ENCODE measurements at places on chromosomes 2 and 18. TPM values are rescaled to one million over a fixed set of nuclear protein-coding genes. Genes with fewer than 3 reads are reported as not detected.

The DAPL1 gene
- total RNA-seq: not detected

DNA sequence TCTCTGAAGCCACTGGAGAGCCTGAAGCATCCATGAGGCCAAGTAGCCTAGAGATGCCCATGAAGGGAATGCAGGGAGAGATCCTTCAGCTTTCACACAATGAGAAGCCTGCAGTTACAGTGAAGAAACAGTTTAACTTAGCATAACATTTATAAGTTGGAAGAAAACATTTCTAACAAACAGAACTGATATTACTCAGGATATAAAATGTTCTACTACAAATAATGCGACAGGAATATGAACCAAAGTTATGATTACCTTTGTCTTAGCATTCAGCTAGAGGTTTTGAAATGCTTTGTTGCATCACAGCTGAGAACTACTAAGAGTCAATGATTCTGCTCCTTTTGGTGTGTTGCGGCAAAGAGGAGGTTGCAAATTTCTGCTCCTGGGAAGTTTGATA, 6.9 kb upstream of the KYNU start:
- H3K27ac ChIP-seq: no peak overlapping the region
- peaks cover 12% of the 10 kb centered on the region for H3K27me3 ChIP-seq
- H3K4me3 ChIP-seq: no peak overlapping the region
- no peaks in the 10 kb centered on the region for H3K36me3 ChIP-seq

DNA sequence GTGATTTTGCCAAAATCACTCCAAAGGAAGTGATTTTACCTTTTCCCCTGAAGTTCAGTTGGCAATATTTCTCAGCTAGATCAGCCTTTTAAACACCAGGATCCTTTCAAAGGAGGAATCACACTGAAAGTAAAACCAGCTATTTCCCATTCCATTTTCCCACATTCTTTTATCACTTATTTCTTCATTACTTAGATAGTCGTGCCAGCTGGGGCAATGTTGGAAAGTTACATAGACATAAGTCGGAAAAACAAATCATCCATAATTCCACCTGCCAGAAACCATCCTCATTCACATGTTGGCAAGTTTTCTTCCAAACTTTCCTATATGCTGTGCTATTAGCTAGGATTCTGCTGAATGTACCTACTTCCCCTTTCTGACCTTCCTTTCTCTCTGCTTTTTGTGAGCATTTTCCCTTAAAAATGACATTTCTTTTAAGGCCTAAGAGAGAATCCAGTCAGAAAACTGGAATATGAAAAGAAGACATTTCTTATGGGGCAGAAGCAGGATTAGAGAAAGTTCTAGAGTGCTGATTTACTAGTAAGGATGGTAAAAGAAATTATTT, 170.0 kb upstream of the STK17B start:
- H3K27ac ChIP-seq: no peak overlapping the region
- no peaks in the 10 kb centered on the region for H3K36me3 ChIP-seq
- no peaks in the 10 kb centered on the region for H3K4me1 ChIP-seq
- no peaks in the 10 kb centered on the region for H3K27me3 ChIP-seq

The HRH4 gene
- total RNA-seq: 2.2 TPM

GRCh38 chr2:144924827-144925226, 404.9 kb upstream of the ZEB2 start:
- H3K36me3 ChIP-seq: no peaks in the 10 kb centered on the region
- no peak overlapping the region for H3K4me3 ChIP-seq
- no peak for ATAC-seq
- H3K4me1 ChIP-seq: no peaks in the 10 kb centered on the region
- peaks cover 3% of the 10 kb centered on the region for H3K27me3 ChIP-seq

- ATAC-seq: peak; percentile 36
- peak overlapping the region; percentile 96 for H3K27ac ChIP-seq
- peak overlapping the region; percentile 89 for H3K4me3 ChIP-seq
- no peaks in the 10 kb centered on the region for H3K27me3 ChIP-seq
- peaks cover 13% of the 10 kb centered on the region for H3K36me3 ChIP-seq
Measured at GRCh38 chr2:37156071-37156856, 516 bp downstream of the EIF2AK2 start.

GRCh38 chr18:78423811-78424210, 555.8 kb upstream of the SALL3 start:
- no peaks in the 10 kb centered on the region for H3K4me1 ChIP-seq
- H3K27me3 ChIP-seq: peaks cover 5% of the 10 kb centered on the region
- no peak for ATAC-seq
- no peak overlapping the region for H3K27ac ChIP-seq
- no peak overlapping the region for H3K4me3 ChIP-seq
- no peaks in the 10 kb centered on the region for H3K36me3 ChIP-seq

The CD207 gene
- total RNA-seq: not detected

GRCh38 chr18:39635192-39635591, 2069.6 kb upstream of the CELF4 start:
- H3K36me3 ChIP-seq: no peaks in the 10 kb centered on the region
- H3K4me1 ChIP-seq: no peaks in the 10 kb centered on the region
- no peak for ATAC-seq
- no peak overlapping the region for H3K4me3 ChIP-seq
- H3K27ac ChIP-seq: no peak overlapping the region

DNA sequence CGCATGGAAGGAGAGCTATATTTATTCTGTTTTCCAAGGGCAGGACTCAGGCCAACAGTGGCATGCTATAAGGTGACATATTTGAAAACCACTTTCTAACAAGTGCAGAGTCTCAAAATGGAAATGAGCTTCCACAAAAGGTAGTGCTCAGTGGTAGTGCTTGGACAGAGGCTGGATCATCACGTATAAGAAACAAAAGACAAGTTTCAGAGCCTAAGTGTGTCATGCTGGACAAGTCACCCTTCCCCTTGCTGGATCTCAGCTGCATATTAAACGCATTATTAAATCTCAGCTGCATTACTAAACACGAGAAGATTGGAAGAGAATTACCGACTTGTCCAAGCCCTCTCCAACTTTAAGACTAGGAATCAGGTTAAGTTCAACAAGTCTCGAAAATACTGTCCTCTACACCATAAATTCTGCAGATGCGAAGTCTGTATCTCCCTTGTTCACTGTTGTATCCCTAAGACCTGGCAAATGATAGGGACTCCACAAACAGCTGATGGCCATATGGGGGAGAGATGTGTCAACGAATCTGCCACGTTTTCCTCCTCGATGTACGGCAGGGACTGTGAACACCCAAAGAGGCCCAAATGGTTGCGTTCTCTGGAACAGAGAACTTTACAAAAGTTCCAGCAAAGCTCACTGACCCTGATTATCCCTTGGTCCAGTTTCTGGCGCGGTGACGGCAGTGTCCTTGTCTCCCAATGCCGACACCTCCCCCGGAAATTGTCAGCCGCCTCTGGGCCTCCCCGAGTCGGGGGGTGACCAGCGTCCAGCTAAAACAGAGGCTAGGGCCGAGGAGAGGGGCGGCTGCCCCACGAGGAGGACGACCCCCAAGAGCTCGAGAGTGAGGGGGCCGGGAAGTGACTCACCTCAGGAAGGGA, 611 bp downstream of the NOL10 start:
- no peak overlapping the region for H3K27ac ChIP-seq
- ATAC-seq: peak; percentile 31
- no peak overlapping the region for H3K4me3 ChIP-seq
- H3K36me3 ChIP-seq: peaks cover 15% of the 10 kb centered on the region
- H3K27me3 ChIP-seq: no peaks in the 10 kb centered on the region
- peaks cover 4% of the 10 kb centered on the region for H3K4me1 ChIP-seq

GRCh38 chr2:227862227-227862740, 9.1 kb upstream of the DAW1 start:
- no peak overlapping the region for H3K27ac ChIP-seq
- no peak overlapping the region for H3K4me3 ChIP-seq
- H3K36me3 ChIP-seq: no peaks in the 10 kb centered on the region
- ATAC-seq: no peak
- H3K4me1 ChIP-seq: peaks cover 11% of the 10 kb centered on the region

GRCh38 chr2:172427256-172427989, at the start of gene ITGA6:
Gene ITGA6 (plus strand): TSS chr2:172427586.
- no peak within 1 kb of the TSS for H3K27ac ChIP-seq
- H3K27me3 ChIP-seq: no peaks in the 10 kb centered on the region
- peak within 1 kb of the TSS; percentile 76 for H3K4me3 ChIP-seq
- peaks cover 17% of the 10 kb centered on the region for H3K4me1 ChIP-seq
- H3K36me3 ChIP-seq: no peaks in the 10 kb centered on the region
- ATAC-seq: peak; percentile 80

DNA sequence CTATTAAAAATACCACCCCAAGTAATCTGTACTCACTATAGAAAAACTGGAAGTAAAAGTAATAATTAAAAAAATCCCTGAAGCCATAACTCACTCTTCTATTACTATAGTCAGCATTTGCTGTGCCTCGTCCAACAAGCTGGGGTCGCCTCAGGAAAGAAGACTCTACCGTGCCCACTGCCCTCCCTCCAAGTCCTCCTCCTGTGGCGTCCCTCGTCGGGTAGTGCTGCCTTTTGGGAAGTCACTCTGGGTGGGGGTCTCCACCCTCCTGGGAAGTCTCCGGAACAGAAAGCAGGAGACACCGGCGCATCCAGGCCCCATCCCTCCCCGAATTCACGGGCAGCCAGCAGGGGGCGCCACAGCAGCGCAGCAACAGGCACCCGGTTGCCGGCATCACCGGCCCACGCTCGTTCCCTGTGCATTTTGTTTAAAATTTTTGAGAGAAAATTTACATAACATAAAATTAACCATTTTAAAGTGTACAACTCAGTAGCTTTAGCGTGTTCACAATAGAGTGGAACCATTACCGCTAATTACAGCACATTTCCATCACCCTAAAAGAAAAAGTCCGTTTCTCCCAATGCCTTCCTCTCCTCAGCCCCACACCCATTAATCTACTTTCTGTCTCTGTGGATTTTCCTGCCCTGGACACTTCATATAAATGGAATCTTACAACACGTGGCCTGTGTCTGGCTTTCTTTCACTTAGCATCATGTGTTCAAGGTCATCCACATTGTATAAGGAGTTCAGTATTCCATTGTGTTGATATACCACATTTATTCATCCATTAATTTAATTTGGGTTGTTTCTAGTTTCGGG, 62.2 kb downstream of the ADNP2 start:
- H3K4me3 ChIP-seq: peak overlapping the region; percentile 0
- H3K4me1 ChIP-seq: peaks cover 6% of the 10 kb centered on the region
- peak; percentile 25 for ATAC-seq
- H3K27ac ChIP-seq: no peak overlapping the region

The HOXD10 gene
- not detected for total RNA-seq

- no peaks in the 10 kb centered on the region for H3K4me1 ChIP-seq
- no peaks in the 10 kb centered on the region for H3K36me3 ChIP-seq
- no peak overlapping the region for H3K4me3 ChIP-seq
- no peak for ATAC-seq
- no peaks in the 10 kb centered on the region for H3K27me3 ChIP-seq
- H3K27ac ChIP-seq: no peak overlapping the region
Measured at GRCh38 chr2:51559026-51559425, 527.1 kb upstream of the NRXN1 start.

- H3K27me3 ChIP-seq: peaks cover 4% of the 10 kb centered on the region
- no peaks in the 10 kb centered on the region for H3K36me3 ChIP-seq
- ATAC-seq: no peak
- no peak overlapping the region for H3K4me3 ChIP-seq
- H3K27ac ChIP-seq: no peak overlapping the region
Measured at GRCh38 chr2:33777786-33778185, 178.7 kb upstream of the FAM98A start.

- no peaks in the 10 kb centered on the region for H3K4me1 ChIP-seq
- no peaks in the 10 kb centered on the region for H3K27me3 ChIP-seq
Measured at GRCh38 chr2:241163601-241164118, 13.4 kb downstream of the PPP1R7 start.

- ATAC-seq: peak; percentile 35
- H3K27me3 ChIP-seq: no peaks in the 10 kb centered on the region
- H3K27ac ChIP-seq: peak overlapping the region; percentile 34
- H3K4me3 ChIP-seq: no peak overlapping the region
Measured at GRCh38 chr18:31835528-31836133, 75.0 kb upstream of the SLC25A52 start.

DNA sequence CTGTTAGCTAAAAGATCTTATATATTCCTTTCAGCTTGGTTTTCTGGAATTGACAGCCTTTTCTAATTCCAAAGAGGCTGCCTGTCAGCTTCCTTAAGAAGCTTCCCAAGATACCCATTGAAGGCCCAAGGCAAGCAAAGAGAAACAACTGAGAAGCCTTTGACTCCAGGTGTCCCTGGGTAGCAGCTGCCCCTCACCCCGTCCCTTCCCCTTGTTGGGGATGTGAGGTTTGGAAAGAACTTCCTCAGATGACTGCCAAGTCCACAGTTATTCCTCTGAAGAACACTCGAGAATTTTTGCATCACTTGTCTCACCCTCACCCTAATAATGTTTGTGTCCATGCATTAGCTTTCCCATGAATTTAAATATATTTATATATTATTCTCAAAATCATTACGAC, 13.3 kb downstream of the MAPRE3 start:
- peaks cover 3% of the 10 kb centered on the region for H3K4me1 ChIP-seq
- H3K4me3 ChIP-seq: no peak overlapping the region
- no peaks in the 10 kb centered on the region for H3K36me3 ChIP-seq
- ATAC-seq: no peak

The DSG3 gene
- total RNA-seq: not detected

The SKOR2 gene
- total RNA-seq: not detected

DNA sequence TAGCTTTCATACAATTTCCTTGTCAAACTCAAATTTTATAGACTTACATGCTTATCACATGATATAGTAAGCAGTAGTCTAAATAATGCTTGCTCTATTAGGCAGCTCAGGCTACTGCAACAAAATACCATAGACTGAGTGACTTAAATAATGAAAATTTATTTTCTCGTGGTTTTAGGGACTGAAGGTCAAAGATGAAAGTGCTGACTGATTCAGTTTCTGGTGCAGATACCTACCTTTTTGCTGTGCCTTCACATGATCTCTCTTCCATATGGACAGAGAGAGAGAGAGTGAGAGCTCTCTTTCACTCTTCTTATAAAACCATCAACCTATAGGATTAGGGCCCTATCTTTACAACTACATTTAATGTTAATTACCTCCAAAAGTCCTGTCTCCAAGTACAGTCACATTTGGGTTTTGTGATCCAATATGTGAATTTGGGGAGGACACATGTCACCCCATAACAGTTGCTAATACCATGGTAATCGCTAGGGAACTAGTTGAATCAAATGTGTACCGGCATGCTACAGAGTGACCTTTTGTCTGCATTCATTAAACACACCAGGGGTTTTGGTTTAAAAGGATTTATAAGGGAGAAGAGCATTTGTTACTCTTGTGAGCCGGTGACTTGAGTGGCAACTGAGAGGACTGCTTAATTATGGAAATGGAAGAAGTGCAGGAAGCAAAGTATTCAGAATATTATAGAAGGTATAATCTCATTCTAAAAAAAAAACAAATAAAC, 723.4 kb upstream of the LRRTM4 start:
- H3K27me3 ChIP-seq: no peaks in the 10 kb centered on the region
- H3K4me3 ChIP-seq: no peak overlapping the region
- no peaks in the 10 kb centered on the region for H3K4me1 ChIP-seq
- H3K27ac ChIP-seq: no peak overlapping the region
- ATAC-seq: no peak
- H3K36me3 ChIP-seq: no peaks in the 10 kb centered on the region

DNA sequence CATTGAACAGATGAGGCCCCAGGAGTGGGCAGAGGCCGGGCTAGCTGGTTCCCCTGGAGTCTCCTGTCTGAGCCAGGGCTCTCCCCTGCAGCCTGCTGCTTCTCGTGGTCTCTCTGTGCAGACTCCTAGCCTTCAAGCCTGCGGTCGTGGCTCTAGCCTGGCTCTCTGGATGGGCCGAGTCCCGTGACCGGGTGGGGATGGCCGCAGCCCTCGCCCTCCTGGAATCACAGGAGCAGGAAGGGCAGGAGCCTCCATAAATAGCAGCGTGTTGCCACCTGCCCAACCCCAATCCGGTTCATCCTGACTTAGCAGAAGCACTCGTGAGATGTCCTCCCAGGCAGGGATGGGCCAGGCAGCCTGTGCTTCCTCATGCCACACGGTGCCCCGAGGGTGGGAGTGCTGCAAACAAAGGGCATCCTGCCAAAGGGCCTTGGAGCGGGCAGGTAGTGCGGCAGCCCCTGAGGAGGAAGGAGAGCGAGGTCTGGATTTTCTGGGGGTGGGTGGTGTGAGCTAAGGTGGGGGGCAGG, 43.9 kb downstream of the FOSL2 start:
- no peaks in the 10 kb centered on the region for H3K36me3 ChIP-seq
- H3K4me1 ChIP-seq: peaks cover 20% of the 10 kb centered on the region
- H3K4me3 ChIP-seq: no peak overlapping the region
- no peak overlapping the region for H3K27ac ChIP-seq
